ENCODE measurements at places on chromosomes 13 and 19.

GRCh38 chr13:55554741-55555140 is 1586.0 kb upstream of the PRR20A start:
- no peak for DNase-seq

- DNase-seq = no peak
Measured at GRCh38 chr13:83798731-83799130, 83.5 kb downstream of the SLITRK1 start.

DNA sequence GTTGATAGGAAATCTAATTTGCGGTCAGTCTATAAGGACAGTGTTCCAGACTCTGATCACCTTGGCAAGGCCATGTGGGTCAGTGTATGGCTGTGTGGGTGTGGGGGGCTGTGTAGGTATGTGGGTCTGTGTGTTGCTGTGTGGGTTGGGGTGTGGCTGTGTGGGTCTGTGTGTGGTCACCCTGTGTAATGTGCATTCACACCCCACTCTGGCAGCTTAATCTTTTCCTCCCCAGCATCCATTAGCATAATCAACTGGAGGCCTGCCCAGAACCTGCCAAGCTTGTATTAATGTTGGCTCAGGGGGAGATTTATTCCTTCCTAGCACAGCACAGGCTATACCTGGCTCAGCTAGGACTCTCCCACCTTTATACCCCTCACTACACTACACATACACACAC is 203.2 kb downstream of the TUBA3C start:
- DNase-seq = no peak

DNA sequence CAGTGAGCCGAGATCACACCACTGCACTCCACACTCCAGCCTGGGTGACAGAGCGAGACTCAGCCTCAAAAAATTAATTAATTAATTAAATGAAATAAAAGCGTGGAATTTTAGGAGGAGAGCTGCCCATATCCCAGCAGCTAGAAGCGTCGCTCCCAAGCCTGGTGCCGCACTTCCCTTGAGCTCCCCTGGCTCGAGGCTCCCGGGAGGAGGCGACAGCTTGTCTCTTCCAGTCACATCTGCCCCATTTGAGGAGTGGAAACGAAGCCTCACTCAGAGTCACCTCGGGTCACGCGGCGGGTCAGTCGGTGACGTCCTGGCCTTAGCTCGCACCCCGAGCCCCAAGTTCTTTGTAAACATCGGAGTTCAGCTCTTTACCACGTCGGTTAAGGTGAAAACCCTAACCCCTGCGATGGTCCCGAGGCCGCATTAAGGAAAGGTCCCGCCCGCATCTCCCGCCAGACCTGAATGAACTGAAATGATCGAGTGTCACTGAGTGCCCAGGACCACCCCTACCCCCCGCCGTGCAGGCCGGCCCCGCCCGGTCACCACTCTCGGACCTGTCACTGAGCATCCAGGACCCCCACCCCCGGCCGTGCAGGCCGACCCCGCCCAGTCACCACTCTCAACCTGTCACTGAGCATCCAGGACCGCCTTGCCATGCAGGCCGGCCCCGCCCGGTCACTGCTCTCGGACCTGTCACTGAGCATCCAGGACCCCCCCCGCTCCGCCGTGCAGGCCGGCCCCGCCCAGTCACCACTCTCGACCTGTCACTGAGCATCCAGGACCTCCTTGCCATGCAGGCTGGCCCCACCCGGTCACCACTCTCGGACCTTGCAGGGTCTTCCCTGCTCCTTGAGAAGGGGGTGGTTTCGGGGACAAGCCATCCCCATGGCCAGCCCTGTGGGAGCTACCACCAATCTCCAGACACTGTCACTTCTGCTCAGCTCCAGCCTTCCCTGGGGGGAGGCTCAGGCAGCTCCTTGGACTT is 176.9 kb downstream of the KDM4B start:
- no peak for DNase-seq

DNA sequence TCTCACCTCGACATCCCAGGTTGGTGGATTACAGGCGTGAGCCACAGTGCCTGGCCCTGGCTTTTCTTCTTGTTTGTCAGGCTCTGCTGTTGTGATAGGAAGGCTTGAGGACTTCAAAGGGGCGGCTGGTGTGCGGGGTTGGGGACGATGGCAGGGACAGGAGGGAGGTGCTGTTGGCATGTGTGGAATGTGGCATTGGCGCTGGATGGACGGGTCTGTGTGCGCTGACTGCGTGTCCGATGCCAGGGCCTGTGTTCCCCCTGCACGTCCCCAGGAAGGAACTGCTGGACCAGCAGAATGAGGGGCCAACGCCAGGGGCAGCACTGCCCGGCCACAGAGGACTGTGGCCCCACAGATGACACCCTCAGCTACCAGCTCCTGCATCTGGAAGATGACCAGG is 12.7 kb upstream of the PTBP1 start:
- DNase-seq = no peak

- peak; percentile 57 for DNase-seq
Measured at GRCh38 chr19:7852851-7853769, 21.1 kb downstream of the PRR36 start.

DNA sequence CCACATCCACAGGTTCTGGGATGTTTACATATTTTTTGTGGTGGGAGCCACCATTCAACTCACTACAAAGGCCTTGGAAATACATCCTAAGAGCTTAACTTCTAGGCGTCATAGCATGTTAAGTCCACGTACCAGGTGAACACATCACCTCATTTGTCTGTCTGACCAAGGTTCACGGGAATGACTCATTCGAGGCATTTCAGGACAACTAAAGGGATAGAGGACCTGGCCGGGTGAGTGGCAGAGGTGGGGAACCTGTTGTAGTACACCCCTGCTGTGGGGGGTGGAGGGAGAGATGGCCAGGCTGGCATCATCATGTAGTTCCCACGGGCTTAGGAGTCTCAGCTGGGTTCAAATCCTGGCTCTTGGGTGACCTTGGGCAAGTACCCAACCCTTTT is 51.5 kb downstream of the BICRA start:
- DNase-seq = no peak

- DNase-seq = no peak
Measured at GRCh38 chr13:37869506-37869755, 141 bp downstream of the TRPC4 start.

DNA sequence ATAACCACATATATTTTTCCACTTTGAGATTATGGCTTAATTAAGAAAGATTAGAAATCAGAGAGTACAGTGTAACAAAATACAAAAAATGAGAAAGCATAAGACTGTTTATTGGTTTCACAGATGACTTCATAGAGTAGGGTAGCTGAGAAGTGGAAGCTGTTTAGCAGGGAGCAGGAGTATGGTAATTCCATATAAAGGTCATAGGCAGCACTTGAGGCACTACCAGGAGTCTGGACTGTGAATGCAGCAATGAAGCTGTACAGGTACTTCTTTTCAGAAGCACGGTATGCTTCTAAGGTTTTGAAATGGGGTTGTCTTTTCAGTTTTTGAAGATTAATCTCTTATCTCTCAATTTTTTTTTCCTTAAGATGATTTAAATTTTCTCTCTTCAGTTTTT is 69.2 kb downstream of the MICU2 start:
- DNase-seq = no peak

DNA sequence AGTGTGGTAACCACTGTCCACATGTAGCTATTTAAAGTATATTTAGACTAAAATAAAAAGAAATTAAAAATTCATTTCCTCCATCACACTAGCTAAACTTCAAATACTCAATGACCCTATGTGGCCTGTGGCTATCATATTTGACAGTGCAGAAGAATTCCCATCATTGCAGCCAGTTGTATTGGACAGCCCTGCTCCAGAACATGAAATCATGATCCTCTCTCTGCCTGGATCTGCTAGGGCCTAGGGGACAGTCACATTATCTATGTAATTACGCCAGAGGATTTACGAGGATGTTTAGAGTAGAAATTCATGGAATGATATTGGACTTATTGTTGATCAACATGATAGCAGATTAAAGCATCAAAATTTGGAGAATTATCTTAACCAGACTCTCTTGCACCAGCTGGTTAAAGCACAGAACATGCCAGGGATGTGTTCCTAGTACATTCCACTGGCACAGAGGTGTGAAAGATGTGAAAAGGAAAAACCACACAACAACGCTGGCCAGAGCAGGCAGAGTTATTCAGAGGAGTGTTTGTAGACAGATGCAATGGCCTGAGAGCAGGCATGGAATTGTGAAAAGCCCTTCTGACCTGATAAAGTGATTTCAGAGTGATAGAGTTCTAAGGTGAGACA is 108.9 kb upstream of the STARD13 start:
- DNase-seq = no peak

GRCh38 chr13:87961546-87961945 is 290.4 kb downstream of the SLITRK5 start:
- no peak for DNase-seq

DNA sequence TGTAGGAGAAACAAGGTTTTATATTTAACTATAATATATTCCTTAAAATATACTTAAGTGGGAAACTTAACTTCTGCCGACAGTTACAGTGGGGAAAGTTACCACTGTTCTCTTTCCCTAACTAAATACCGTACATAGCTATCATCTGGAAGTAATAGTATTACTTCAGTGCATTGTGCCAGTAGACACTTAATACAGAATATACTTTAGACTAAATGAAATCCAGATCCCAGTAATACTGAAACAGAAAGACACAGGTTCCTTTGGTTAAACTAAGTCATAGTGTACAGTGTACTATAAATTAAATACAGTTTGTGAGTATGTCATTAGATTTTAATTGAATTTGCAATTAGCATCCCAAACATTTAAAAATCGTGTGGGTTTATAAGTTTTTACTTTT is 107.5 kb downstream of the PCCA start:
- no peak for DNase-seq

DNA sequence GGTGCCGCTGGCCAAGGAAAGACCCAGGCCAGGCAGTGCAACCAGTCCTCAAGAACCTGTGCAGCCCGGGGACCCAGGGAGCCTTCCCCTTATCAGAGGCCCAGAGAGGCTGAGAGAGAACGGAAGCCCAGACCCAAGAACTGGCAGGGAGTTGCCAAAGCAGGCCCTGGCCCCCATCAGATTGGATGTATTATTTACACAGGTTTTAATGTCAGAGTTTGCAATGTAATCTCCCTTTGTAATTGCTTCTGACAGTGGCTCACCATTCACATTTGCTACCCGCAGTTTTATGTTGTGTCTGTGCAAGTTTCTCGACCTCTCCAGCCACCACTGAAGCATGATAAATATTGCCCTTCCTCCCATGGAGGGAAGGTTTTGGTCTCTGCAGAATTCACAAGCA is 660.9 kb downstream of the LIG4 start:
- DNase-seq = no peak

DNA sequence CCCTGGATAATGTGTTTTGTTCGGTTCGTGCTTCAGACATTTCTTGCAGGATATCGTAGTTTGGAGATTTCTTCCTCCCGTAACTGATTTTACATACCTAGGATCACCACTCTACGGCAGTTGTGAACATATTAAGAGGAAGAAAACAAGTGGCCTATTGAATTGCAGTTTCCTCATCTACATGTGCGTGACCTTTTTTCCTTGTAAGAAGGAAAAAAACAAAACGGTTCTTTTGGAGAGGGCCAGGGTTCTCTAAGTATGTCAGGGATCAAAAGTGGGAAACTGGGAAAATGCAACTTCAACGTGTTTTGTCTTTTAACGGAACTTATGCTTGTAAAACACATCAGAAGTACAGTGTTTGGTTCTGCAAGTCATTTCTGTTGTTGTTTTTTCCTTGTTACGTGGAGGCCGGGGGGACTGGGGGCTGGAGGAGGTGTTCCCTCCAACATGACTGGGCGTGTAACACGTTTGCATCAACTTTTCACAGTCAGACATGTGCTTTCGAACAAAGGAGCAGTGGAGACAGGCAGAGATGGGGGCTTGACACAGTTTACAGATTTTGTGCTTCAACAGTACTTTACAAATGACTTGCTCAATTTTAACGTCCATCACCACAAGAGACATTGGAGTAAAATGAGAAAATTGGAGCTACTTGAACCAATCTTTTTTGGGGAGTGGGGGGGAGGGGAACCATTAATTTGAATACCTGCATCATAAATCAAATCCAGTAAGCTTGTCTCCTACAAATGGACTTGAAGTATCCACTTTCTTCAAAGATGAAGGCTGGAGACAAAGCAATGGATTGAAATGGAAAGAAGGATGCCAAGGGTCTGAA is 3.8 kb downstream of the ZC3H4 start:
- peak; percentile 60 for DNase-seq

DNA sequence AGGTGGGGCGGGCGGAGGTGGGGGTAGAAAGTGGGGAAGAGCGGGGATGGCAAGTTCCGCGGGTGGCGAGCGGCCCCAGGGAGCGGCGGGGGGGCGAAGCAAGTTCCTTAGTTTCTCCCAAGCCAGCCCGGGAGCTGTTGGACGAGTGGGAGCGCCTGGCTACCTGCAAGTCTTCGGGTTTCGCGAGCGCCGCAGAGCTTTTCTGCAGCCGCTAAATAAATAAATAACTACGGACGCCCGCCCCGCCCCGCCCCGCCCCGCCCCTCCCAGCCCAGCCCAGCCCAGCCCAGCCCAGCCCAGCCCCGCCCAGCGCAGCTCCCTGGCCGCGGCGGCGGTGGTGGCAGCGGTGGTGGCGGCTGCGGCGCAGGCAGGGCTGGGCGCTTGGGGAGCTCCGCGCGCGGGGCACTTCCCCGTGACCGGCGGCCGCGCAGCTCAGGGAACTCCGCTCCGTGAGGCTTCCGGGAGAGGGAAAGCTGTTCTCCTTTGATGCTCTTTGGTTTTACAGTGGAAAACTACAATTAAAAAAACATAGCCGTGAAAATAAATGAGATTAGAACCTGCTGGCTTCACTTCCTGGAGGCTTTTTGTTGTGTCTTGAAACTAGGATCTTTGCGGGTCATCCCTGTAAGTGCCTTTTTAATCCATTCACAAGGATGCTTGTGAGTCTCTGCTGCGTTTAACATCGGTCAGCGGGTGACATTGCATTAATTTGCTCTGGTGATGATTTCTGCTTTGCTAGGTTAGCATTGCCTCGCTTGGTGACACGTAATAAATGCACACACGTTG is at the start of gene UBE2L5:
Gene UBE2L5, plus strand, starts transcription at position 440 of the 786 bp plus-strand sequence. CDS start 5,498 bp downstream, outside the sequence.
- DNase-seq = peak; percentile 47

GRCh38 chr19:38904581-38905539 is 5.1 kb downstream of the NFKBIB start:
- no peak for DNase-seq

- no peak for DNase-seq
Measured at GRCh38 chr13:35210261-35210660, 266.2 kb downstream of the MAB21L1 start.

- DNase-seq = no peak
Measured at GRCh38 chr19:16161840-16162239, 11.5 kb downstream of the CIB3 start.

DNA sequence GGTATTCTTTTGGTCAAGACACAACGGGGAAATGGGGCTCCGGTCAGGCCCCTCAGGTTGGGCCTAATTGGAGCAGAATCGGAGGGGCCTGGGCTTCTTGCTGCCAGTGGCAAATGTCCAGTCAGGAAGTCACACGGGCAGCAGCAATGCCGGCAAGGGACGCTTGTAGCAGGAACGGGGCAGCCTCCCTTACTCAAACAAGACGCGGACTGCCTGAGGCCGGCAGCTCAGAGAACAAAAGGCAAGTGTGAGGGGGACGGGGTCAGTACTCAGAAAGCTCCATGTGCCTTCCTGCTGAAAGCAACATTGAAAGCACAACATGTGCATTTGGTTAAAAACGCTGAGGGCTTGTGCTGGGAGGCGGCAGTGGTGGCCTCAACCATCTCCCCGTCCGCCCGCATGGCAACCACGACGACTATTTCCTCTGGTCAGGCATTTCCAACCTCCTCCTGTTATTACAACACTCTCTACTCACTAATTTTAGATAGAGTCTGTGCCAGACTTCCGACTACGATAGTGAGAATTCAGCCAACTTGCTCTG is 20.5 kb upstream of the RASA3 start:
- DNase-seq = no peak

GRCh38 chr13:57740719-57741118 is 109.2 kb downstream of the PCDH17 start:
- DNase-seq = no peak

All from stimulated activated CD8-positive, alpha-beta memory T cell treated with anti-CD3 and anti-CD28 coated beads, Interleukin-7, amount 100 ng/mL, for 48 hours (primary cell).